ENCODE measurements at places on chromosomes 3 and 15.

GRCh38 chr3:52339612-52340011 is 23.5 kb downstream of the DNAH1 start:
- peak; percentile 46 for DNase-seq

- DNase-seq, result no peak
Measured at GRCh38 chr15:57313134-57313483, 63.2 kb upstream of the CGNL1 start.

DNA sequence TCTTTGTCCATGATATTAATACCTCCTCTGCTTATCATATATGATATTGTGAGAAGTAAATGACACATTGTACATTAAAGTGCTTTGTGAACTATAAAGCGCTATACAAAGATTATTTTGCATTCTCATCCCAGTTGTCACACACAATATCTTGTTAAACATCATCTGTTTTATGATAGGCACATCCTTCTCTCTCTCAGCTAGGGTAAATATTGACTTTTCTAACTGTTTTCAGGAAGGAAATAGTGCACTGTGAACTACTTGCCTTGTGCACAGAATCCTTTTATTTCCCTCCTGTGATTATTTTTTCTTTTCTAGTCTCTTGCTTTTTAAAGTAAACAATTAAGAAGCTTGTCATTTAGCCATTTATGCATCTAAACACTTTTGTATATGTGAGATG is 388.2 kb downstream of the LPP start:
- no peak for DNase-seq

DNA sequence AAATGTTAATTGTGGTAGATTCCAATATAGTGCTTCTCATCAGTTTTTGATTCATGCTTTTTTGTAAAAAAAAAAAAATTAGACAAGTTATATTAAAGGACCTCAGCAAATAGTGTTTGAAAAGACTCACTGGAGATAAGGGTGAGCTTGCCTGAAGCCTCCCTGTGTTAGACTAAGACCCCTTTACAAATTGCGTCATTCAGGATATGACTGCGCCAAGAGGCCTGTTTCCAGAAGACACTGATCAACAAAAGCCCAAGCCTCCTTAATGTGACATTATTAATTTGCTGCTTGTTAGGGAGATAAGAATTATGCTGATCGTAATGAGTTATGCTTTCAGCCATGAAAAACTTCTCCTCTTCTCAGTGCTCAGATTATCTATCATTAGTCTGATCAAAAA is 13.0 kb upstream of the DNAJC13 start:
- DNase-seq, result no peak

- DNase-seq, result peak; percentile 44
Measured at GRCh38 chr15:77497942-77498361, 77.3 kb downstream of the HMG20A start.

DNA sequence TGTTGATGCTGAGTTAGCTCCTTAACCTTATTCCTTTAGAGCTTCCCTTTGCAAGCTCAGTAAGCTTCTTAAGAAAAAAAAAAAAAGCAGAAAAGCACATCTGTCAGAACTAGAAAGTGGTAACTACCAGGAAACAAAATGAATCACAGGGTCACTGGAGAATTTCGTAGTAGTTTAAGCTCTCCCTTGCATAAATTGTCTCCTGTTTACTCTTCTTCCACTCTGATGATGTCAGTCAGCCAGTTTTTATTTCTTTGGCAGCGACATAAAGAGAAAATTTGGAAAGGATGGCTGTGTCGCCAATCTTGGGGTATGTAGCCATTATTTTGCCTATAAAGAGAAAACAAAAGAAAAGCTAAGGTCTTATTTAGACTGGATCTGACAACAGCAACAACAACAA is 3.2 kb upstream of the GABRR3 start:
- DNase-seq, result no peak

DNA sequence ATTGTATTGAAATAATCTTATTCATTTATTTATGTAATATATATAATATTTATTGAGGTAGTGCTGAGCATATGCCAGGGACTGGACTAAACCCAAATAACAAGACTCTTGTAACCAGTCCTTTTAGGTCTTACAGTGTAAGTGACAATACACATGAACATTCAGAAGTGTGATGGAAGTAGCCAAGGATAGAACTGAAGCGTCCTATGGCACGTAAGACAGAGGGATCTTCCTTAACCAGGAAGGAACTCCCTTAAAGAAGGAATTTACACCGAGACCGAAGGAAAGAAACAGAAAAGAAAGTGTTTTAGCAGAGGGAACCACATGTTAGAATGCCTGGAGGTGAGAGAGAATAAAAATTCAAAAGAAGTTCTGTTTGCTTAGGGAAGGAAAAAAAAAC is 23.6 kb upstream of the CLDN1 start:
- DNase-seq, result no peak

GRCh38 chr15:23002920-23003319 is 22.8 kb upstream of the CYFIP1 start:
- DNase-seq, result no peak

DNA sequence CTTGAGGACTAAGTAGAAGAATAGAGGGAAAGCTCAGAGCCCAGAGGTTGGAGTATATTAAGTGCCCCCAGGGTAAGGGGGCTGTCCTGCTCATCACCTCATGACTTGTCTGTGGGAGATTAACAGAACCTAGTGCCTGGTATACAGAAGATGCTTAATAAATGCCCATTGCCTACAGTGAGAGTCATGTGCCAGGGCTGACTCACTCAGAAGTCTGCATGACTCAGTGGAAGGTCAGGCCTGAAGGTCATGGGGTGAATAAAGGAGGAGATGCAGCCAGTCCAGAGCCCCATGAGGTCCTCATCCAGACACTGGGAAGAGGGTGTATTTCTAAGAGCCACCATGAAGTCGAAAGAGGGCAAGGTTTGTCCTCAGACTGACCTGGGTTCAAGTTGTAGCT is 62.5 kb upstream of the TLE3 start:
- no peak for DNase-seq

- DNase-seq, result no peak
Measured at GRCh38 chr3:151216641-151217607, 13.9 kb upstream of the GPR171 start.

DNA sequence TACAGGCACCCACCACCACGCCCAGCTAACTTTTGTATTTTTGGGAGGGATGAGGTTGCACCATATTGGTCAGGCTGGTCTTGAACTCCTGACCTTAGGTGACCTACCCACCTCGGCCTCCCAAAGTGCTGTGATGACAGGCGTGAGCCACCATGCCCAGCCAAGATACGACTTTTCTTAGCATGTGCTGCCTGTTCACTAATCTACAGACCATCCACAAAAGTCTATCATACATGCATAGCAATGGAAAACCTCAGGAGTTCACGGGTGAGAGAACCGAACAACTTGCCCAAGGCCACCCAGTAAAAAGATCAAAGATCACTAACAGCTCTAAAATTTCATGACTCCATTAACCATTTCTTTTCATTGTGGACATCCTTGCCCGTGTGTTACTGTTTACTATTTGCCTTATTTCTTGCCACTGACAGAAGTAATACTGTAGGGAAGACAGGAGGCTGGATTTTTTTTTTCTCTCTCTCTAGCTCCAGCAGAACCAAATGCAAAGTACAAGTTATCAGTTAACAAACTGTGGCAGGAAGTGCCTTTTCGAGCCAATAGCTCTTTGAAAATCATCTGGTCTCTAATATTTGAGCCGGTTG is 92.3 kb downstream of the FOXP1 start:
- no peak for DNase-seq

DNA sequence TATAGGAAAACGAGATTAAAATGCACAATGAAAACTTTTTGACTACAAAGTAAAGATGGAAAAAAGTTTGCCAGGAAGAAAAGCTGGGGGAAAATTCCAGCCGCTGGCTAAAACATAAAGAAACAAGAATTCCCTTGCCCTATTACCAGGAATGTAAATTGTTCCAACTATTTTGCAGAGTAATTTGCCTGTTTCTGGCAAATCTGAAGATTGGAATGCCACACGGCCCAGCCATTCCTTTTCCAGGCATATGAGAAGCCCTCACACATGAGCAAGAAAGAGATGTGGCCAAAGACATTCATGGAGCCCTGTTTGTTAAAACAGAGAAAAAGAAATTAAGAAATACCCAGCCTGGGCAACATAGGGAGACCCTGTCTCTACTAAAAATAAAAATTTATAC is 8.4 kb upstream of the GATA2 start:
- no peak for DNase-seq

GRCh38 chr3:86257955-86258641 is 732.9 kb downstream of the VGLL3 start:
- no peak for DNase-seq

- no peak for DNase-seq
Measured at GRCh38 chr3:141367038-141367730, 1.1 kb upstream of the ZBTB38 start.

DNA sequence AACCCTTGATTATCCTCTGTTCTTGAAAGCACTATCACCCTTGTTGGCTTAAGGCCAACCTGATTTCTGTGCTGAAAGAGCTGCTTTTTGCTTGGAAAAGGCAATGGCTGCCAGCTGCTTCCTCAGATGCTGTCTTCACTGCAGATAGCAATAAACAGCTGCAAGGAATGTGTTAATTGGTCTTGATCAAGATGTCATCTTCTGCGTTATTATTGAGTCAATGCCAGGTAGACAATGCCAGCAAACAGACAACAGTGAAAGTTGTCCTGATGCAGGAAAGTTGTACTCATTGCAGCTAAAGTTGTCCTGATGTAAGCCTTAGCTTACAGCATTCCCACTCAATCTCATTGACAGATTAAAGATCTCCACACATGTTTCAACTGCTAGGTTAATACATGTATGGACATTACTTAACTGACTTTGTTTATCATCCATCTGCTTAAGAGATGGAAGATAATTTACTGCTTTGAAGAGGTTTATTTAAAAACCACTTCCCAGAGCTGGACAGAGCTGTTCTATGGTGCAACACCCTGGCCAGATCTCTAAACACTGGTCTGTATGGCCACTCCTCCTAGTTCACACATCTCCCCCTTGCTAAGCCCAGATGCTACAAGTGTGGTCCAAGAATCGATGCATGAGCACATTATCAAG is 251.0 kb upstream of the MCTP2 start:
- no peak for DNase-seq

- no peak for DNase-seq
Measured at GRCh38 chr3:111325160-111325718, 216.8 kb upstream of the CD96 start.

DNA sequence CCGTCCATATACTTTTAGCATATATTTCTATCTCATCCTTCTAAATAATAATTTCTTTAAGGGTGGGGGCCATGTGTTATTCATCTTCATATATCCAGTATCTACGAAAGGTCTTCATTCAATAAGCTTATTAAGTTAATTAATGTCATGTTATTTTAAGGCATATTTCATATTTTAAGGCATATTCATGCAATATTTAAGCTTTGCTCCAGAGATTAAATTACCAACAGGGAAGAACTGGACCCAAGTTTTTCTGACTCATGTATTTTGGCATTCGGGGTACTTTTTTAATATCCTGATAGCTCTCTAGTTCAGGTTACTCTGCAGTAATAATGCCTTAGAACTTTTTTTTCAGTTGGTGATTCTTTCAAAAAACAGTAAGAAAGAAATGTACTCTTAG is 27.4 kb downstream of the PHC3 start:
- no peak for DNase-seq

- DNase-seq, result no peak
Measured at GRCh38 chr15:25989327-25989726, 126.2 kb upstream of the ATP10A start.

- DNase-seq, result peak; percentile 29
Measured at GRCh38 chr3:182618085-182618732, 175.1 kb upstream of the ATP11B start.

GRCh38 chr3:66490214-66490613 is 10.6 kb downstream of the LRIG1 start:
- no peak for DNase-seq

GRCh38 chr3:187445356-187445755 is 77.2 kb downstream of the RTP4 start:
- DNase-seq, result no peak

DNA sequence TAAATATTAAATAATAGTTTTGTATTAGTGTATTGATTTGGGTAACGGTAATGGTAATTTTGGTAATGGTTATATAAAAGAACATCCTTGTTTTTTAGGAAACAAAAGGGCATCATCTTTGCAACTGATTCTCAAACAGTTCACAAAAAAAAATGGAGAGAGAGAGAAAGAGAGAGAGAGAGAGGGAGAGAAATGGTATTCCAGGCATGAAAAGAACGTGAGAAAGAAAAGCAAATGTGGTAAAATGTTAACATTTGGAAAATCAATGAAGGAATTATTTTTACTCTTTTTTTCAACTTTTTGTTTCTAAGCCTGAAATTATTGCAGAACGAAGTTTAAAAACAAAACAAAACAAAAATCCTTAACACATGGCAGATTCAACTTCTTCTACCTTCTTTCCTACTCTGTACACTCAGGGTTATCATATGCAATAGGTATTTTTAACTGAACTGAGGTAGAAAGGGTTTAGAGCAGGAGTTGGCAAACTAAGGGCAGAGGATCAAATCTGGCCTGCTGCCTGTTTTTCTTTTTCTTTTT is 2.2 kb upstream of the GLB1 start:
- DNase-seq, result no peak

- DNase-seq, result no peak
Measured at GRCh38 chr3:88031642-88032077, 27.1 kb downstream of the CGGBP1 start.

GRCh38 chr3:62184559-62184958 is 188.8 kb downstream of the FEZF2 start:
- DNase-seq, result no peak

GRCh38 chr3:61637088-61638051 is 76.0 kb downstream of the PTPRG start:
- DNase-seq, result no peak

GRCh38 chr15:90986790-90987507 is 7.4 kb downstream of the PRC1 start:
- DNase-seq, result no peak

DNA sequence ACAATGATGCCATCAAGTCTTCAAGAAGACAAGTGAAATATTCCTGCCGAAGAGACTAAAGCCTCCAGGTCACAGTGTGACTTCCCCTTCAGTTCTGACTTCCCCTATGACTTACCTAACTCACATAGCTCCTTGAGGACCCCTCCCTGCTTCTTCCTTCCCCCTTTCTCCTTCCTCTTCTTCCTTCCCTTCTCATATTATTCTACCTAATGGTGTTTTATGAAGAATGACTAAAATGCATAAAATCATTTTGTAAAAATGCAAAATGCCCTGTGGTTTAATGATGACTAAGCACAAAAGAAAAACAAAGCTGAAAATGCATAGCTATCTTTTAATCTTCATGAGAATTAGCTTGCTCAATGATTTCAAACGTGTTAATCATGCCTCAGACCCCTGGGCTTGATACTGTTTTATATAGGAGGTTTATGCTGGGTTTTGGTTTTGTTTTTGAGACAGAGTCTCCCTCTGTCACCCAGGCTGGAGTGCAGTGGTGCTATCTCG is 26.1 kb upstream of the TM4SF4 start:
- DNase-seq, result no peak

- no peak for DNase-seq
Measured at GRCh38 chr15:60591496-60592370, 112.8 kb upstream of the ICE2 start.

GRCh38 chr3:99211309-99211708 is 309.8 kb upstream of the DCBLD2 start:
- DNase-seq, result no peak

- no peak for DNase-seq
Measured at GRCh38 chr15:44435893-44436667, 8.7 kb downstream of the CTDSPL2 start.

- DNase-seq, result no peak
Measured at GRCh38 chr15:45439521-45440260, 61.3 kb upstream of the GATM start.
